ENCODE measurements at places on chromosomes 2 and 18.
A peak's percentile ranks its signal among the peaks of the same experiment; 100 is the strongest.

DNA sequence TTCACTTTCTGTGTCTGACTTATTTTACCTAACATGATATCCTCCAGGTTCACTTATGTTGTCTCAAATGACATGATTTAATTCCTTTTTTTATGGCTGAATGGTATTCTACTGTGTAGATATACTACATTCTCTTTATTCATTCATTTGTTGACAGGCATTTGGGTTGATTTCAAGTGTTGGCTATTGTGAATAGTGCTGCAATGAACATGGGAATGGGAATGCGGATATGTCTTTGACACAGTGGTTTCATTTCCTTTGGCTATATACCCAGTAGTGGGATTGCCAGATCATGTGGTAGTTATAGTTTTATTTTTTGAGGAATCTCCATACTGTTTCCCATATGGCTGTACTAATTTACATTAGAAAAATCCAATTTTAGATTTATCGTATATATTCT is 195.4 kb upstream of the KLHL14 start:
- DNase-seq: no peak

GRCh38 chr2:74052732-74053710 is 68.3 kb downstream of the TET3 start:
- no peak for DNase-seq

DNA sequence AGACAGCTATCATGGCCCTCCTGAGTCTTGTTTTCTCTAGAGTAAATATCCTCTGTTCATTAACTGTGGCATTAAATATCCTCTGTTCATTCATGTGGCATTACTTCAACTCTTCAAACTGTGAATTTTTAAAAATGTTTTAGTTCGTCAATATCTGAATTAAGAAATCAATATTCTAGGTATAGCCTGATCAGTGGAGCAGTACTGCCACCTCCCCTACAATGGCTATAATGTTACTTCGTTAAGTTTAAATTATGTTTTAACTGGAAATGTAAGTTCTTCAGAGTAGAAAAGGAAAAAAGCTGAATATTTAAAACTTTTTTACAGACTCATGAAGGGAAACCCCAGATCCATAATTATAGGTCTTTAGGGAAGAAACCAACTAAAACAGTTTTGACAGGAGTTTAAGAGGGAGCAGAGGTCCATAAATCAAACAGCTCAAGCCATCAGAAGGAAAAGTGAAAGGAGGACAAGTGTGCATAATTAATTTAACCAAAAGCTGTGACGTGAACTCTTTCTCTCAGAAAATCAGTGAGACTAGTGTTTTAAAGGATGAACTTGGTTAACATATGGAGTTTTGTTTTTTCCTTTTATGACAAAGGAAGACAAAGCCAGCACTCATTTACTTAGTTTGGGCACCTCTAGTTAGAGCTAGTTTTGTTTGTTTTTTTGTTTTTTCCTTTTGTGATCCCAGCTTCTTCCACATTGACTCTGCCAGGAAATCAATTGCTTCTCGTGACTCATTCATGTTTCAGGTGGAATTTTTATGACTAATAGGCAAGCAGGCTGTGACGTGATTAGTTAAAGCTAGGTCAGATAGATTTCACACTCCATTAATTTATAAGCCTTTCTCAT is 44.9 kb downstream of the RBBP8 start:
- DNase-seq: peak; percentile 32

- no peak for DNase-seq
Observed at GRCh38 chr2:73386894-73387636, 1.4 kb downstream of the ALMS1 start.

GRCh38 chr18:26477828-26478466 is 70.4 kb downstream of the KCTD1 start:
- DNase-seq: no peak

DNA sequence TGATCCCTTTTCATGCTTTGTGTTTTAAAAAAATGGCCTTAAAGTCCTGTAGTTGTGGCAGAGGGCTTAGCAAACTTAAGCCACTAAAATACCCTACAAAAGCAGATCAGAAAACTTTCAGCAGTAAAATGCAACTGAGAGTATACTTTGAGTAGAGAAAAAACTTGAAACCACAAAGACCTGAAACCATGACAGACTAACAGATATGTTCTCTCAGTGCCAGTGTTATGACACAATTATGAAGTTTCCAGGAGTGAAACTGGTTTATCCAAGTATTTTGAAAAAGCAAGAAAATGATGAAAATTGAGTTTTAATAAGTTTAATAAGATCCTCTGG is 74.5 kb downstream of the SPRED2 start:
- no peak for DNase-seq

DNA sequence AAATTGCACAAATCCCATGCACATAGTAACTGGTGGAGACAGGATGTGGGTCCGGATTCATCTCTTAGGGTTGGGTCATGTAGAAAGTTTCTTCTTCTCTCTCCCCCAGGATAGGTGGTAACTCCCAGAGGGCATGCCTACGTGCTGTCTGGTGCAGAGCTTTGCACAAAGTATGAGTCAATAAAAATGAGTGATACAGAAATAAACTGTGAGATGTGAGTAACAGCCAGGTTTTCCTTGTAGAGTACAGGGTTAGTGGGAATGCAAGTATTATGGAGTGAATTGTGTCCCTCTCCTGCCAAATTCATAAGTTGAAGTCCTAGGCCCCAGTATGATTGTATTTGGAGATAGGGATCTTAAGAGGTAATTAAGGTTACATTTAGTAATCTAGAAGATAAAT is 289.4 kb downstream of the ALK start:
- DNase-seq: no peak

DNA sequence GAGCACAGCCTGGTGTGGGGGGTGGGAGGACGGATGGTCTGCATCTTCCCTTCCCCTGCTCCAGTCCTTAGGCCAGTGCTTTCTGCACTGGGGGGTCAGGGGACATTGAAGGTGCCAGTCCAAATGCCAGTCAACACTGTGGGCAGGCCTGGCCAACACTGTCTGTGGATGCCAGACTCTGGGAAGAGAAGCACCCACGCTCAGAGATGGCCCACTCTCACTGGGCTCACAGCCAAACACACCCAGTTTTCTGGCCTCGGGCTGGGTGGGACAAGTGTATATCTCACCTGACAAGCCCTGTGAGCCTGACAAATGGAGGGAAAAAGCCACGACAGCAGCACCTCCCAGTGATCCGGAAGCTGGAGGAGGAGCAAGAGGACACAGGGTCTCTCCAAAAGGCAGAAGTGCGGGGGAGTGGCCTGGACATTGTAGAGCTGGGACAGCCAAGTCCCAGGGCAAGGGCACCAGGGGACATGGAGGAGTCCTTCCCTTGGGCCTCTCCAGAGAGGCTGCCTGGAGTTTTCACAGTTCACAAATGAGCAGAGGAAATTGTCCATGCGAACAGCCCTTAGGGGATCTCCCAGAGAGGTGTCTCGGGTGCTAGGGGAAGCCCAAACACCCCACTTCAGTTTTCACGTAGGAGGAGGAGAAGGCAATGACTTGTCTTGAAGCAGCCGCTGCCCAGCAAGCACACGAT is 79.3 kb downstream of the SDC1 start:
- no peak for DNase-seq

- no peak for DNase-seq
Observed at GRCh38 chr2:166167449-166167848, 39.6 kb upstream of the SCN1A start.

DNA sequence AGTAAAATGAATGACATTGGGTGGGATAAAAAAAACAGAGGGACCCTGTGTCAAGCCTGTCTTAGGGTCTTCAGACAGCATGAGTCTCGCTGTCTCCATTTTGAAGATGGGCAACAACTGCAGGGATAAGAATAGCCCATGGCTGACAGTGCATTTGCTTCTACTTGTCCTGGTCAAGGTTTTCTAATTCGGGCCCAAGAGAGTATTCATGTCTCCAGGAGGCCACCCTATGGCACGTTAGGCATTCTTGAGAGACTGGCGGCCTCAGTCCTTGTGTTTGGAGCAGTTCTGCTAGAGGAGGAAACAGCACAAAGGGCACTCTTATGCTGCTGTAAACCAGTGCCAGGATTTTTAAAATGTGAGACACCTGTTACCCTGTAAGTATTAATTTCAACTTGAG is 9.5 kb upstream of the MYL1 start:
- DNase-seq: no peak

- no peak for DNase-seq
Observed at GRCh38 chr2:96729748-96730147, 10.1 kb downstream of the LMAN2L start.

GRCh38 chr2:207064128-207064690 is 101.5 kb downstream of the KLF7 start:
- no peak for DNase-seq

DNA sequence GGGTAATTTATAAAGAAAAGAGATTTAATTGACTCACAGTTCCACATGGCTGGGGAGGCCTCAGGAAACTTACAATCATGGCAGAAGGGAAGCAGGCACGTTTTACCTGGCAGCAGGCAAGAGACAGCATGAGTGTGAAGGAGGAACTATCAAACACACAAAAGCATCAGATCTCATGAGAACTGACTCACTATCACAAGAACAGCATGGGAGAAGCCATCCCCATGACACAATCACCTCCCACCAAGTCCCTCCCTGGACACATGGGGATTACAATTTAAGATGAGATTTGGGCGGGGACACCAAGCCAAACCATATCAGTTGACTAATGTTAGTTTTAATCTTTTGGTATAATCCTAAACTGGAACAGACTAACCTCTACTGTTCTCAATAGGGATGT is 49.1 kb upstream of the CPO start:
- DNase-seq: no peak

DNA sequence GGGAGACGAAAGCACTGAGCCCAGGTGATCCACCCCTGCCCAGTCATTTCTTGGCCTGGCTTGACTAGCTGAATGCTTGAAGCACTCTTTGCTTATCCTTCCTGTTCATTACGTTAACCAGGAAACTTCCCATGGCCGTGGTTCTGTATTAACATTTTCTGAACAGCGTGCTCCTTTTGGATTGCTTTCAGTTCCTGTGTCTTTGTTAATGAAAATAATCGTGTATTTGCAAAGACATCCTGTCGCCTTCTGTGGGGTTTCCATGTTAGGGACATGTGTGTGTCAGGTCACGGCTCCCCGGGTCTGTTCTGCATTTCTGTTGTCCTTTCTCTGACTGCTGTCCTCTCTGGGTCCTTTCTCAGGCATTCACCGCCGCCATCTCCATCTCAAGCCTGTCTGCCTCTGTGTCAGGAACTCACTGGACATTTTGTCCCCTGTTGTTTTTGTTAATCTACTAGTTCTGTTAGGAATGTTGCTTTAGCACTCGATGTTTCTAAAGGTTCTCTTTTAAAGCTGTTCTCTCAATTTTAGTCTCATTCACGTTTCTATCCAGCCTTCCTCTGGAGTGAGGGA is 434.1 kb upstream of the HS6ST1 start:
- no peak for DNase-seq

- DNase-seq: no peak
Observed at GRCh38 chr2:227256605-227257004, 68.4 kb upstream of the MFF start.

DNA sequence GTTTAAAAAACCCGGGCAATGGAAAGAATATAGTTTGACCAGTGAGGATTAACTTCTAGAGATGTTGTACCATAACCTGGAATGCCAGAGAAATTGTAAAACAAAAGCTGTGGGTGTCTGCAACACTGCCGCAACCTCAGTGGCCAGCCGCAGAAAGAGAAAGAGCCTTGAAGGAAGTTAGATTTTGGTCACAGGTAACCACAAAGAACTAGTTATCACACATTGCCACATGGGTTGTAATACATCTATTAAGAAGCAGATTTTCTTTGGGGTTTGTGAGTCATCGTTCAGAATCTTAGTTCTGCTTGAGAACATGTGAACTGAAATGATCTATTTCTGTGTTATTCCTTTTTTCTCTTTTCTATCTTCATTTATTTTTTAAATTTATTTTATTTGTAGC is 222.9 kb upstream of the AGAP1 start:
- no peak for DNase-seq

- DNase-seq: no peak
Observed at GRCh38 chr2:143891879-143892308, 628.0 kb downstream of the ZEB2 start.
